Osteoblast (primary cell): ENCODE measurements at places on chromosomes 1 and 21.

- no peak overlapping the region for H3K4me3 ChIP-seq
- H3K36me3 ChIP-seq, result no peaks in the 10 kb centered on the region
- DNase-seq, result no peak
- no peaks in the 10 kb centered on the region for H3K27me3 ChIP-seq
- H3K27ac ChIP-seq, result no peak overlapping the region
These were observed 134.1 kb upstream of the RAB4A start for GRCh38 chr1:229136822-229137221.

DNA sequence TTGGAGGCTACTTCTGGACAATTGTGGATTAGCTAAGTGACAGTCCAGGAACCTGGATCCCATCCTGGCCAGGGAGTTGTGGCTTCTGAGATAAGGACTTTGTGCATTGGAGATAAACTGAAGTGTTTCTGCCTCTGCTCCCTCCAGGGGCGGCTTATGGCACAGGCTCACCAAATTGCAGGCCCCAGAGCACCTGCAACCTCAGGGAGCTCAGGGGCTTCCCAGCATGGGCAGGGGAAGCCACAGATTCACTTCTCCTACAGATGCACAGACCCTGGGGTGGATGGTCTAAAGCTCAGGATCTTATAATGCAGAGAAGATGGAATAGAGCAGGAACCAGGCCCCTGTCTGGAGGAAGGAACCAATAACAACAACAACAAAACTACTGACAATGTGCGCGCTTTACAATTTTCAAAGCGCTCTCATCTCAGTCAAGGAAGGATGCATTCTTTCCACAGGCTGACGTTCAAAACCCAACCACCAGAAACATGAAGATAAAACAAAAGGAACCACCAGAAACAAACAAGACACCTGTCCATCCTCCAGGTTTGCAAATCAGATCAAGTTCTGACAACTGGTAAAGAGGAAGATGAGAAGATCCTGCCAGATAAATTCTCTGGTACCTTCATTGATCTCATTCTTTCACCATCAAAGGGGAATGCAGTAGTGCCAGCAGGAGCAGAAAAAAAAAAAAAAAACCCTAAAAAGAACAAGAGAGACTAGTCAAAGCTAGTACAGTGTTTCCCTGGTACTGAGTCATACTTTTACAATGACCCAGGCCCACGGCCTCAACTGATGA, 121.0 kb upstream of the IRF2BP2 start:
- H3K36me3 ChIP-seq, result no peaks in the 10 kb centered on the region
- H3K27ac ChIP-seq, result peak overlapping the region; percentile 97
- no peak for DNase-seq
- H3K4me3 ChIP-seq, result no peak overlapping the region
- peaks cover 40% of the 10 kb centered on the region for H3K4me1 ChIP-seq

DNA sequence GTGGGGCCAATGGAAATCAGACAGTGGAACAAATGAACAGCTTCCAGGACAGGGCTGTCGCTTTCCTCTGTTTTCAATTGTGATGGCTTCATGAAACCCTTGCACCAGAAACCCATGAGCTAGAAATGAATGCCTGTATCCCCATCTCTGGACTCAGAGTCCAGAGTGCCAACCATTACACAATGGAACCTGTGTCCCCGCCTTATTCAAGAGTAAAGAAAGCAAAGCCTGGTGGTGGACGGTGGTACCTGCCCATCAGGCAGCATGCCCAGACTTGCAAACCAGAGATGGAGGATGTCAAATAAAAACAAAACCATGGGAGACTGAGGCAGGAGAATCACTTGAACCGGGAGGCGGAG, 4.4 kb upstream of the CAPN2 start:
- peak overlapping the region; percentile 78 for H3K27ac ChIP-seq
- peak overlapping the region; percentile 3 for H3K4me3 ChIP-seq
- H3K27me3 ChIP-seq, result no peaks in the 10 kb centered on the region
- no peaks in the 10 kb centered on the region for H3K36me3 ChIP-seq

- peak; percentile 94 for DNase-seq
- H3K36me3 ChIP-seq, result no peaks in the 10 kb centered on the region
- H3K27me3 ChIP-seq, result peaks cover 30% of the 10 kb centered on the region
- H3K27ac ChIP-seq, result no peak within 1 kb of the TSS
- peak within 1 kb of the TSS; percentile 68 for H3K4me3 ChIP-seq
These were observed at the start of gene VAV3 for GRCh38 chr1:107965110-107965991. VAV3 (minus strand) TSS chr1:107965180; CDS start chr1:107964869, 311 bp downstream.

DNA sequence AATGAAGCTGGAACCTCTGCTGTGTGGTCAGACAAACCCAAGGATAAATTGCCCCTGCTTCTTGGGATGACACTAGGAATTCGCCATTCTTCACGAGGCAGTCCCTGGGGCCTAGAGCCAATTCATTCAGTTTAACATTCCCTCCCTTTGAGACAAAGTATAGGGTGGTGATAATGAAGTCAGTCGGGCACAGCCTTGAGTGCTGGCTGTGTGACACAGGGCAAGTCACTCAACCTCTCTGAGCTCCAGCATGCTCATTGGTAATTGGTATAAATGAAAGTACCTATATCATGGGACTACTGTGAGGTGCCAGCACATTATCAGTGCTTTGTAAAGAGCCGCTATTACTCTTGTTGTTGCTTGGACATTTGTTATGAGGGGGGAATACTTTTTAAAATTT, 64.9 kb upstream of the DIRAS3 start:
- no peaks in the 10 kb centered on the region for H3K36me3 ChIP-seq
- DNase-seq, result no peak
- H3K4me3 ChIP-seq, result no peak overlapping the region
- no peak overlapping the region for H3K27ac ChIP-seq
- no peaks in the 10 kb centered on the region for H3K27me3 ChIP-seq

DNA sequence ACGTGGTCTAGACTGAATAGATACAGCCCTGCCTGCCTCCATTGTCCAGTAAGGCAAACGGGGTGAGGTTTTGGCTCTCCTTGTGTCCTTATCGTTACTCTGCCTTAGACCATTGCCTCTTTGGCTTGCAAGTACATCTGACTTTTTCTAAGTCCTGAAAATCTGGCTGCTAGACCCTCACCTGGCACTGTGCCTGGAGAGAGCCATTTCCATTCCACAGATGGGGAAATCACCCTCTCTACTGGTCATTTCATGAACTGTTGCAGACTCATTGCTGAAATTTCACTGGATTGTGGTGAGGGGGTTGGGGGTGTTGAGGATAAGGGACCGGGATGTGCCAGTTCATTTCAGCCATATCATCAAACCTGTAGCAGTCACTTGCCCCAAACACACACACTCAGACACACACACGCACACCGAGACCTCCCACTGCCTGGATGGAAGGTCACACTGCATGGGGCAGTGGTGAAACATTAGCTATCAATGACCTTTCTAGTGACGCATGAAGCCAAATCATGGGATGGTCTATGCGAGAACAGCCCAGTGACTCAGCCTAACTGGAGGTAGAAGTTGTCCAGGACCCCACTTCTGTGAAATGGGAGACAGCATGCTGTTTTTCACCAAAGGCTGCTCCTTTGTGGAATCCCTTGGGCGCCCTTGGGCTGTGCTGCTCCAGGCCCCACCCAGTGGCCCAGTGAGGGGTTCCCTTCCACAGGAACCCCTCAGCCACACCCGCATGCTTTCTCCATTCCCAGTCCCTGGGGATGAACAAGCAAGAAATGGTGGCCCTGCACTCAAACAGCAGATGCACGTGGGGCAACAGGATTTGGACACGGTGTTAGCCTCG, 34.9 kb upstream of the VASH2 start:
- peaks cover 7% of the 10 kb centered on the region for H3K27me3 ChIP-seq
- DNase-seq, result no peak
- H3K27ac ChIP-seq, result no peak overlapping the region
- no peaks in the 10 kb centered on the region for H3K4me1 ChIP-seq
- no peaks in the 10 kb centered on the region for H3K36me3 ChIP-seq

GRCh38 chr1:160428053-160428452, 27.7 kb downstream of the VANGL2 start:
- H3K4me3 ChIP-seq, result no peak overlapping the region
- H3K36me3 ChIP-seq, result no peaks in the 10 kb centered on the region
- no peaks in the 10 kb centered on the region for H3K4me1 ChIP-seq
- peaks cover 3% of the 10 kb centered on the region for H3K27me3 ChIP-seq
- no peak overlapping the region for H3K27ac ChIP-seq
- no peak for DNase-seq

DNA sequence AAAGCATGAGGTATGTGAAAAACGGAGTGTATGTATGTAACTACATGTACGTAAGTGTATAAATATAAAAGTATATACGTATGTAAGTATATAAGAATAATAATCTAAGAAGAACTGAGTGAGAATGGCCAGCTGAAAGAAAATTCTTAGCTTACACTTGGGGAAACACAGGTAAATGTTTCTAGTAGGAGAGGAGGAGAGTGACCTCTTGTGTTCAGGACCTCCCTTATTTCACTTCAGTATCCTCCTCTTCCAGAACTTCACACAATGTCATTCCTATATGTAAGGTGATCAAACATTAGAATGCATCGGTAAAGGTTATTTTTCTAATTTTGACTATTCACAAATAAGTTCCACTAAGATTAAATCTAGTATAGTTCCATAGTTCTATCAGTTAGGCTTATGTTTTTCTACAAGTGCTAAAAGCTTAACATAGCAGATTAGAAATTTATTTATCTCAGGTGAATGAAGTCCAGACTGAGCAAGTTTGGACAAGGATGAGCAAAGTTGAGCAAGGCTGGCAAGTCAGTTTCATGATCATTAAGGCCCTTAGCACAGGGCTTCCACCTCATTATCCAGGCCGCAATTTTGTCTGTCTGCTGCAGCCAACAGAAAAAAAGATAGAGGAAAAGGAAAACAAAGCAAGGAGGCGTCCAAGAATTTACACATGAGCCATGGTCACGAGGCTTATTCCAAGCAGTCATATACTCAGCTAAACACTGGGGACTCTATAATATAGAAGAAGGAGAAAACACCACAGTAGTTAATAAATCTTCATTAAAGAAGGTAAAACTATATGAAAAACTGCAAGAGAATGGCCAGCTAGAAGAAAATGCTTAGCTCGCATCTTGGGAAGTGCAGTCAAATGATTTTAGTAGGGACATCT, 7.1 kb upstream of the MROH9 start:
- DNase-seq, result peak; percentile 53
- no peaks in the 10 kb centered on the region for H3K36me3 ChIP-seq
- H3K4me3 ChIP-seq, result no peak overlapping the region
- peaks cover 27% of the 10 kb centered on the region for H3K4me1 ChIP-seq

DNA sequence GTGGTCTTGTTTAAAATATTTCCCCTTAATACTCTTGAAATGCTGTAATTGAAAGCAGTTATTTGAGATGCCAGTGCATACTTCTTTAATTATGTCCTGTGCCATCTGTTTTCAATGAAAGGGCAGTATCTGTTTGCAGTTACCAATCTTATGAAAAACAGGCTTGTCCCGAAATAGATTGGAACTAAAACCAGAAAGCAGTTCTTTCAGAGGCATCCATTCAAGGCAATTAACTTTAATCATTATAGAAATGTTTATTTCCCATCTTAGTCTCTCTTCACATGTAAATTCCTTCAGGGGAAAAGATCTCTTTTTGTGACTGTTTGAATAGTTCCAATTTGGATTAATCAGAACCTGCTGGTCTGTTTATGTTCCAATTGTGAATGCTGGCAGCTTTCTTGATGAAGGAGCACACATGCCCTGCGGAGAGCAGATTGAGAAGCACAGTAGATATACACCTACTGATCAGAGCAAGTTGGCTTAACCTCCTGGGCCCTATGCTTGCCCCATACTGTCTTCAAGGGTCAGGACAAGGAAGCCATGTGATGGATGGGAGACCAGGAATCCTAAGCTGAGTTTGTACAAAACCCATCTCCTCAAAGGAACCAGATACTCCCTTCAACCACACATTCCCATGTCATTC, 41.6 kb upstream of the MROH9 start:
- DNase-seq, result no peak
- H3K36me3 ChIP-seq, result no peaks in the 10 kb centered on the region
- H3K4me3 ChIP-seq, result no peak overlapping the region
- H3K4me1 ChIP-seq, result peaks cover 14% of the 10 kb centered on the region

DNA sequence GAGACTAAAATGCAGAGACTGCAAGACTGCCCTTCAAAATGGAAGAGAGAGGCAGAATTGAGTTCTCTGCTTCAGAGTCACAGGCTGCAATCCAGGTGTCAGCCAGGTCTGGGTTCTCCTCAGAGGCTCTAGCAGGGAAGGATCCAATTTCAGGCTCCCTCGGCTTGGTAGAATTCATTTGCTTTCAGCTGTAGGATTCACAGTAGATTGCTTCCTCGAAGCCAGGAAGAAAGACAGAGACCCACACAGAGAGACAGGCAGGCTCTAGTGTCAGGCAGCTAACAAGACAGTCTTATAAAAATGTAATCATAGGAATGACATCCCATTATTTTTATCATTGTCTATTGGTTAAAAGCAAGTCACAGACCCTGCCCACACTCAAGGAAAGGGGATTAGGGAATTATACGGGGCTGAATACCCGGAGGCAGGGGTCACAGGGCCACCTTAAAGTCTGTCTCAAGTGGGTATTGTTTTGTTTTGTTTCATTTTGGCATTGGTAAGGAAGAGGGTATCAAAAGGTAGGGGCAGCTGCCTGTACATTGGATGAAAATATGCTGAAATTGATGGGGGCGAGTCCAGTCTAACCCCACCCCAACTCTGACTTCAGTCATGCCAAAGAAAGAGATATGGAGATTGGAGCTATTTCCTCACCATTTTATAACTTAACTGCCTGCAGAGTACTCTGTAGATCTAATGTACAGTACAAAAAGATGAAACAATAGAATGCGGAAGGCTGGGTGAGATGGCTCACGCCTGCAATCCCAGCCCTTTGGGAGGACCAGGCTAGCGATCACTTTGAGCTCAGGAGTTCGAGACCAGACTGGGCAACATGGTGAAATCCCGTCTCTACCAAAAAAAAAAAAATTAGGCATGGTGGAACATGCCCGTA, 9.5 kb upstream of the TBCE start:
- H3K27me3 ChIP-seq, result no peaks in the 10 kb centered on the region
- DNase-seq, result no peak
- H3K36me3 ChIP-seq, result no peaks in the 10 kb centered on the region
- H3K4me3 ChIP-seq, result no peak overlapping the region
- H3K27ac ChIP-seq, result no peak overlapping the region

DNA sequence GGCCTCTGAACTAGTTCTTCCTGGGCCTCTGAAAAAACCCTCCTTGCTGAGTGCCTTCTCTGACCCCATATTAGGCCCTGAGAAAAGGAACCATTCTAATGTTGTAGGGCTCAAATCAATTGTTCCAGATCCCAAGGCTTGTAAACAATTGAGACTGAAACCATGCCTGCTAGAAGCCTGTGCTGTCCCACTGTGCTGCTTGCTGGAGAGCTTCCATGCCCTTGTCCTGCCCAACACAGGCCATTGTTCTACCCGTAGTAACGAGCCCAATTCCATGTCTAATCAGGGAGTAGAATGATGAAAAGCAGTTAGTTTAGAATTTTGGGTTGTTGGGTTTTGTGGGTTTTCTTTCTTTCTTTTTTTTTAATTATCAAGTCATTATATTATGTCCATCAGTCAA, 47.4 kb downstream of the ZNF281 start:
- H3K4me1 ChIP-seq, result peaks cover 36% of the 10 kb centered on the region
- H3K27ac ChIP-seq, result no peak overlapping the region
- DNase-seq, result no peak

DNA sequence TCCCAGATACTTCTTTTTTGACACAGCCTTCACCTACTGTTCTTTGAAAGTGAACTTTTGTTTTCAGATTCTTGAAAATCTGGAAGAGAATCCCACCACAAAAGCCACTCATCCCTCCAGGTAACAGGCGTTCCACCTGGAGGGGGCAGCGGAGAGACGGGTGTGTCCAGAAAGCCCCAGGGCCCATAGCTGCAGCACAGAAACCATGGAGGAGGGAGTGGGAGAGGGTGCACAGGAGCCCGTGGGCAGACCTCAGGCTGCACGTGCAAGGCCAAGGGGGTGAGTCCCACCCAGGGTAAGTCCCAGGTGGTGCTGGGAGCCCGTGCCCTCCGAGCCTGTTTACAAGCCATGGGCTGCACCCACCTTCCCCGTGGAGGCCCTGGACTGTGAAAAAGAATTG, 86.5 kb downstream of the PSMG1 start:
- peaks cover 10% of the 10 kb centered on the region for H3K4me1 ChIP-seq
- no peak overlapping the region for H3K4me3 ChIP-seq
- H3K36me3 ChIP-seq, result no peaks in the 10 kb centered on the region
